ENCODE measurements at places on chromosomes 3 and 15. TPM values are rescaled to one million over a fixed set of nuclear protein-coding genes. Genes with fewer than 3 reads are reported as not detected.

DNA sequence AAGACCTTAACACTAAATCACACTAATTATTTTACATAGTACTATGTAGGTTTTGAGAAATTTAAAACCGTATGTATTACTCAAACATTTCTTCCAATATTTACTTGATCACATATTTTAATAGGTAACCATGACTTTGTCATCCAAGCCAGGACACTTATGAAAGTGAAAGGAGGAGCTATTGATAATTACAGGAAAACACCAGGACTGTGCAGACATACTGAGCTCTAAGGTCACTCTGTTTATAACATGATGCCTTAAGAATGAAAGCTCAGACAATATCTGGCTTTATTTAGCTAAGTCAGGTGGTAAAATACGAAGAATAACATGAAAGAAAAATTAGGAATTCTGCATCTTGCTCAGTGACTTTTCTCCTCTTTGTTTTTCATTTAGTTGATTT, 216.0 kb upstream of the NANOGP8 start:
- no peak for DNase-seq

DNA sequence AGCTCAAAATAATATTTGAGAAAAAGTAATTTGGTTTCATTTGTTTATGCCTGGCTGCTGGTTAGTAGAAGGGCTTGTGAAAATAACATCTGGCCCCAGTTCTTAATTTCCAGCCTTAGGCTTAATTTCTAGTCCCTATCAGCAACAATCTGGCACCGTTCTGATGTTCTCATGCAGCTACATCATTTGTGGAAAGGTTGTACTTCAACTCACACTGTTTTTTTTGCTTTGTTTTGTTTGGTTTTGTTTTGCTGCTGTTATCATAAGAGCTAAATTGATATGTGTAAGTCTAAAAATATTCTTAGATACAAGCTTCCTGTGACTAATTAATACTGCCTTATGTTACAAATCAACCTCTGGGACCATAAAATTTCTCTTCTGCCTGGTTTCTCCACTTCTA, 8.9 kb downstream of the CPA3 start:
- DNase-seq, result no peak

GRCh38 chr3:123082370-123083065, 15.7 kb downstream of the PDIA5 start:
- no peak for DNase-seq

The FBXL22 gene
- 0.54 TPM for total RNA-seq

GRCh38 chr15:49986326-49986725, 132.7 kb downstream of the ATP8B4 start:
- no peak for DNase-seq

- DNase-seq, result no peak
Measured at GRCh38 chr15:90932660-90932991, 277 bp upstream of the HDDC3 start.

The IQCF5 gene
- not detected for total RNA-seq

The SPINK8 gene
- total RNA-seq, result not detected

The FBXL2 gene
- 3.1 TPM for total RNA-seq

The SLC12A1 gene
- 1.0 TPM for total RNA-seq

GRCh38 chr3:53680028-53680427, 166.2 kb downstream of the CHDH start:
- DNase-seq, result no peak

The MAP1A gene
- 3.4 TPM for total RNA-seq

The SI gene
- total RNA-seq, result not detected

- no peak for DNase-seq
Measured at GRCh38 chr3:159796744-159797143, 191.9 kb upstream of the IL12A start.

GRCh38 chr3:152760024-152760563, 74.8 kb upstream of the P2RY1 start:
- DNase-seq, result no peak

The SPSB4 gene
- total RNA-seq, result 17.2 TPM

DNA sequence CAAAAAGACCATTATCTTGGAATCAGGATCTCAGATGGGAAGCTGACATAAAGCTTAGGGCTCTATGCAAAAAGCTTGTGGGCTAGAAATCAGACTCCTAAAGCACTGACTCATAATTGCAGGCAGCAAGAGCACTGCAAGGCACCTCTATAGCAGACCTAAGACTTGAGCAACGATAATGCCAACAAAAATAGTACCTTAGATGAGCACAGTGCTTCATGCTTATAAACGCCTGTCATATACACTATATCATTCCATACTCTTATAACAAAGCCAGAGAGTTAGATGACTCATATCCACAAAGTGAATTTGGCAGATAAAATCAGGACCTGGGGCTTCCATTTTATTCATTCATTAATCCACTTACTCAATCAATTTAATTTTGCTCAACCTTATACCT, 560.8 kb downstream of the MCTP2 start:
- DNase-seq, result no peak

The SEMA3G gene
- total RNA-seq, result 1.5 TPM

The TRPM1 gene
- not detected for total RNA-seq

The RBPMS2 gene
- 243 TPM for total RNA-seq

The TEX55 gene
- not detected for total RNA-seq

The NRROS gene
- total RNA-seq, result 5.3 TPM

DNA sequence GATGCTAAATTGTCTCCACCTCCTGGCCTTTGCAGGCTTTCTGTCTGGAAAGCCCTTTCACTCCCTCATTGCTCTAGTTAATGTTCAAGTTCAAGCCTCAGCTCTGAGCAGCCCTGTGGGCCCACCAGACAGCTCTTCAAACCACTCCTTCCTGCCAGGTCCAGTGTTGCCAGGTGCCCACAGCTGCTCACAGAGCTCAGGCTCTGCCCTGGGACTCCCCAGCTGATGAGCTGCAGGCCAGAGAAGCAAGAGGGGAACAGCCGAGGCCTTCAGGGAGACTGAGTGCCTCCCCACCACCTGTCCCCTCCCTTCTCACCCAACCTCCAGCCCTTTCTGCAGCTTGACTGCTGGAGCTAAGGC, 1.3 kb upstream of the ZBTB47 start:
- DNase-seq, result peak; percentile 51

GRCh38 chr3:148955544-148956346, 35.6 kb upstream of the GYG1 start:
- peak; percentile 53 for DNase-seq

- no peak for DNase-seq
Measured at GRCh38 chr15:100858294-100858693, 21.3 kb upstream of the ALDH1A3 start.

DNA sequence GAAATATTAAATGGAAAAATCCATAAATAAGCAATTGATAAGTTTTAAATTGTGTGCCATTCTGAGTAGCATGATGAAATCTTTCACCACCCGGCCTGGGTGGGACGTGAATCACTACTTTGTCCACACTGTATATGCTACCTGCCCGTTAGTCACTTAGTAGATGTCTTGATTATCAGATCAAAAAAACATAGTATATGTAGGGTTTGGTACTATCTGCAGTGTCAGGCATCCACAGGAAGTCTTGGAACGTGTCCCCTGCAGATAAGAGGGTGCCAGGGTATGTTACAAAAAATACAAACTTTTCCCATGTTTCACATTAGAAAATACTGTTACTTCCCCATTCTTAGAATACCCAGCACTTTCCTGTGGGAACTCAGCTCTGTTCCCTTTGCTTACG, 35.2 kb downstream of the FAM81A start:
- DNase-seq, result no peak

DNA sequence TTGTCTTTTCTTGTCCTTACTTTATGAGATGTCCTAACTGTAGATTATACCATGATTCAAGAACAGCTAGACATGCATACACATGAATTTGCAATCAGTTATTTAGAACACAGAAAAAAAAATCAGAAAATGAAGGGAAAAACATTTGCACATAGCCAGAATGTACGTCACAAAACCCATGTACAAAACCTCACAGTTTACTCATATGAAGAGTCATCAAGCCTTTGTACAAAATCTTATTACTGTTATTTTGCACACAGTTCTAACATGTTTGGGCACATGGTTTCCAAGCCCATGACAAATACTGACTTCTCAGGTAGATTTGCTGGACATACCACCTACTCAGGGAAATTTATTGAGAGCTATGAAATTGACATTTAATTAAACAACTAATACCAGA, 48.2 kb downstream of the MAP3K13 start:
- DNase-seq, result no peak

The CYP8B1 gene
- total RNA-seq, result not detected

The SPTSSB gene
- 33.4 TPM for total RNA-seq

All from H1 (cell line).